Inflammatory macrophage (primary cell): ENCODE measurements at places on chromosomes 1 and 21.
A peak's percentile ranks its signal among the peaks of the same experiment; 100 is the strongest.

DNA sequence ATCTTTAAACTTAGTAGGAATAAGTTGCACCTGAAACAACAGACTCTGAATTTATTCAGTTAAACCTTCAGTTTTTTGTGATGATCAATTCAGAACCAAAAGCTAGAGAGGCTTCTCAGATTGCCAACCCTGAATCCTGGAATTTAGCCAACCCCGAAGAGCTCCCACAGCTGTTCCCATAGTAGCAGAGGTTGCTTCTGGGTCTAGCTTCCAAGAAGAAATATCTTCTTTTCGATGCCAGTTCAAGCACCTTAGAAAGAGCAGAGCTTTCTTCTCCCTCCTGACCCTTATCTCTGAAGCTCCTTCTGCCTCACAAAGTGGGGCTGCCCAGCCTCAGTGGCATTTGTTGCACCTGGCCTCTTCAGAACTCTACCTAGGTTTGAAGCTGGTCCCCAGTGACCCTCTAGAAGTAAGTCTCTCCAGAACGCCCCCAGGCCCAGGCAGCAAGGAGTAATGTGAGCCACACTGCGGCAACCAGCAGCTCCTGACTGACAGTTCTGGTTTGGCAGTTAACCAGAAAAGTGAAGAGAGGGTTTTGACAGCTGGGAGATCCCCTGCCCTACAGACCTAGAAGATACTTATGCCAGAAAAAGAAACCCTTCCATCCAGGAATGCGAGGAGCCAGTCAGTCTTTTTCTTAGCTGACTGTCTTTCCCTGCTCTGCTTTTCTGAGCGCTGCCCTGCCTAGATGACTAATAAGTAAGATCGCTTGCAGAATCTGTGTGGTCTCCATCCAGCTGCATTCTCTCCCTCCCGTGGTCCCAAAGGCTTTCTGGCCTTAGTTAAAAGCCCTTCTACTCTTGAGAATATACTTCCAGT lies 165.9 kb downstream of the ADGRL4 start:
- DNase-seq: no peak

DNA sequence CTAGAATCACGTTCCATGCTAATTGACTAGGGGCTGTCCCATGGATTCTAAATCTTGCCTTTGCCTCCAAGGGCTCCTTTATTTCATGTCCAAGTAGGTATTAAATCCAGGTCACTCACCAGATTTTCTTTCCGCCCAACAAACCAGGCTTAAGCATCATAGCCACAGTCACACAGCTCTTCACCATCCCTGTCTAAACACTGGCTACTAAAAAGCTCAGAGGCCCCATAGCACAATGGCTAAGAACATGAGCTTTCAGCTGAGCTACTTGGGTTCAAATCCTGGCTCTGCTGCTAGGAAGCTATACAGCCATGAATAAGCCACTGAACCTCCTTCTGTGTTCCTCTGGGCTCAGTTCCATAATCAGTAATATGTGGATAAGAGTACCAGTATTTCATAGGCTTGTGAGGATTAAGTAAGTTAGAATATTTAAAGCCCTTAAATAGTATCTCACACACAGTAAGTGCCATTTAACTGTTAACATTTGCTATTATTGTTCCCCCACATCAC lies 277.2 kb upstream of the GJB5 start:
- no peak for DNase-seq

DNA sequence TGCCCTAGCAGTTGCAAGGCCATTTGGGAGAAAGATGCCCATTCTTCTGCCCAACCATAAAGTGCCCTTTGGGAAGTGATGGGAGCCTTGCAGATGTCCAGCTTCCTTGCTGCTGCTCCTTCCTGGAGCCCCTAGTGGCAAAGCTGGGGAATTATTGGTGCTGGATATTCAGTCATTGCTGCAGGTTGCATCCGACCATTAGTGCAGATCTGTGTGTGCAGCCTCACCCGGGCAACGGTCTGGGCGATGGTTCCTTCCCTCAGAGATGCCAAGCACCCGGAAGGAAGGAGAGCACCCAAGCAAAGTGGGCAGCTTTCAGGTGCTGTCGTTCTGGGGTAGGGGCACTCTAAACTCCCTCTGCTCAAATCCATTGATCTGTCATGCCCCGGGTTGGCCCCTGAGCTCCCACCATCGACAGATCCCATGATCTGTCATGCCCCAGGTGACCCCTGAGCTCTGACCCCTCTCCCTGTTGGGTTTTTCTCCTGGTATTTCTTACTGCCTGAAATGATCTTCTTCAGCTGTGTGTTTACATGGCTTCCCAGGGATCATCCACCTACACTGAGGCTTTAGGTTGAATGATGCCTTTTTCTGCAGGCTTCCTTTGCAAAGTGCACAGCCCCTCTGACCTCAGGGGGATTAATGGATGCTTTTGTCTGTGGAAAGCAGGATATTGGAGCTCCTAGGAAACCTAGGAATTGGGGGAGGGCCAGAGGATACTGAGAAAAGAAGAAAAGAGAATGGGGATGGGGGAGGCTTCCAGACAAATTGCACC lies 467.5 kb downstream of the PTPRU start:
- DNase-seq: peak; percentile 30

DNA sequence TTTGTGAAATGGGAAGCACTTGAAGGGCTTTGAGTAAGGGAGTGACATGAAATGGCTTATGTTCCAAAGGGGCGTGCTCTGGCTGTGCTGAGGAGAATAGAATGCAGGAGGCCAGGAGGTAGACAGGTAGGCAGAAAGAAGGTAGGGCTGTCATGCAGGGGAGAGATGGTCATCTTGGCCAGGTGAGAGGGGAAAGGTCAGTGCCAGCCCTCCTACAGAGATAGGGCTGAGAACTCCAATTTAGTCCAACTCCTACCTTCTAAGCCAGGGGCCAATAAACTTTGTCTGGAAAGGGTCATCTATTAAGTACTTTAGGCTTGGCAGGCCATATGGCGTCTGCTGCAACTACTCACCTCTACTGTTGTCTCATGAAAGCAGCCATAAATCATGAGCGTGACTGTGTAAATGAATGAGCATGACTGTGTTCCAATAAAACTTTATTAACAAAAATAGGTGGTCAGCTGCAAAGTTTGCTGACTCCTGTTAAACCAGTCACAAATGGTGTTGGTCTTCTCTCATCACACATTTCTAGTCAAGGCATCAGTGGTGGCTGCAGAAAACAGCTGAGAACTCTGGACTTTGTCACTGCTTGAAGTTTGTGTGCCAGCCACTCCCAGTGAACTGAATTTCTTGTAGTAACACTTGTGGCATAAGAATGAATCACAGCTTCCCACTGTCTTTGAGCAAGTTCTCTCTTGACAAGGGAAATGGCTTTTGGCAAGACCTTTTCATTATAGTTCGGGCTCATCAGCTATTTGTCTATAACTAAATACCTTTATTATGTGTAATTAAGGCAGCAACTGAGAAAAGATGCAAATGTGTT lies 32.0 kb upstream of the CD2 start:
- peak; percentile 82 for DNase-seq

GRCh38 chr1:54937469-54937868 lies 43.0 kb upstream of the TMEM61 start:
- DNase-seq: no peak

- no peak for DNase-seq
These were observed at the start of gene PGLYRP3 for GRCh38 chr1:153312570-153313186. Gene PGLYRP3 (minus strand): TSS chr1:153312952. CDS start chr1:153310665, 2,287 bp downstream.

DNA sequence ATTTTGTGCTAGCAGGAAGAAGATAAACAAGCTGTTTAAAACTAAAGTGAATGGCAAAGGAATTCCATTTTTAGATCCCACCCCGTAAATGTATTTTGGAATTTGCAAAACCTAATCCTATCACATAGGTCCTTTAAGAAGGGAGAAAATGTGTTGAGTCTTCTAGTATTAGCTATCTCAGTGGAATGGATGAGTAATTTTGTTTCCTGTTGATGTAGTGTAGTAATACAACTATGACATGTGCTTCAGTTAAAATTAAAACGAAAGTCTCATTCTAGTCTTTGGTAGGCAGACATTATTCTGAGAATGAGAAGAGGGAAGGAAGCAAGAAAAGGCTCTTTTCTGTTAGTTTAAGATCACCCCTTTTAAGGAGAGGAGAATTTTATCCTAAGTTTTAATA lies 265.9 kb upstream of the C1orf105 start:
- peak; percentile 1 for DNase-seq

GRCh38 chr1:67676287-67676686 lies 8.7 kb upstream of the GADD45A start:
- no peak for DNase-seq

GRCh38 chr1:223832637-223832943 lies 13.2 kb downstream of the TP53BP2 start:
- no peak for DNase-seq

DNA sequence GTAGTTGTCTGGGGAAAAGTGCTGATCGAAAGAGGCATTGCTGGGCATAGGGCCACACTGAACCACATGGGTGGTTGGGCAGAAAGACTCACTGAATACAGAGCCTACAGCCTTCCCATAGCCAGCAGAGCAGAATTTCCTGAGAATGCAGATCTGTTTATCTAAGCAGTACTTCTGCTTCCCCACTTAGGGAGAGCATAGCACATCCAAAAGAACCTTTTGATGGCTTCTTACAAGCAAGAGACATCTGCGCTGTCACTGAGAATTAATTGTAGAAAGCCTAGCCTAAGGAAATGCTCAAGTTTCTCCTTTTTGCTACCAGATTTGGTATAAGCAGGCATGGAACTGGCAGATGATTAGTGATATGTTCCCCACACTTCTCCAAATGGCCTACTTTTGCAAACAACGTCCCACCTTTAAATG lies 13.0 kb upstream of the KLHDC8A start:
- no peak for DNase-seq

GRCh38 chr1:229258031-229258756 lies 12.7 kb upstream of the RAB4A start:
- peak; percentile 70 for DNase-seq

DNA sequence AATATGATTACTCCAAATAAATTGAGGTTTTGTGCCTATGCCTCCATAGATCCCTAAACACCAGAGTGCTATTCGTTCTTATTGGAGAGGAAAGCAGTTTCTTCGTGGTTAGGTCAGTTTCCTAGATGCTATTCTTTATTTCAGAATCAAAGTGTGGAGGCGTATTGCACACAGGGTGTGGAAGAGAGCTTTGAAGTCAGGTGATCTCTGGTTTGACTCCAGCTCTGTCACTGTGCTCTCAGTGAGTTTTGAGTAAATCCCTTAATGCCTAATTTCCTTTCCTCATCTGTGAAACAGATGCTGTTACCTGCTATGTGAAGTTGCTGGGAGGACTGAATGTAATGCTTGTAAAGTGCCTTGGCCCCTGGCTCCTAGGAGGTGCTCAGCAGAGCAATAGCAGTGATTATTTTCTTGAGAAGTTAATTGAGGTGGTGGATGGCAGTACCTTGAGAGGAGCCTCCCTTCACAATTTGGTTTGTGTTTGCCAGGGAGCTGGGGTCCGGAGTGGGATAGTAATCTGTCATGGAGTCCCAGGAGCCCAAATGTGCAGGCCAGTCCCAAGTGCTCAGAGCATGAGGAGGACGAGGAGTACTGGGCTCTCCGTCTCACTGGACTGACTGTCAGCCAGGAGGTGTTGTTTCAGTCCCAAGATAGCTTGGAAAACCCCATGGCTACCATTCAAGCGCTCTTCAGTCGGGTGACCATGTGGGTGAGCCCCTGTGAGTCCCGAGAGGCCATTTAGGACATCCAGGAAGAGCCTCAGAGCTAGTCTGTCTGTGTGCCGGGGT lies 14.9 kb downstream of the NTPCR start:
- no peak for DNase-seq

- peak; percentile 89 for DNase-seq
These were observed 89.9 kb upstream of the JAK1 start for GRCh38 chr1:65056234-65056633.

DNA sequence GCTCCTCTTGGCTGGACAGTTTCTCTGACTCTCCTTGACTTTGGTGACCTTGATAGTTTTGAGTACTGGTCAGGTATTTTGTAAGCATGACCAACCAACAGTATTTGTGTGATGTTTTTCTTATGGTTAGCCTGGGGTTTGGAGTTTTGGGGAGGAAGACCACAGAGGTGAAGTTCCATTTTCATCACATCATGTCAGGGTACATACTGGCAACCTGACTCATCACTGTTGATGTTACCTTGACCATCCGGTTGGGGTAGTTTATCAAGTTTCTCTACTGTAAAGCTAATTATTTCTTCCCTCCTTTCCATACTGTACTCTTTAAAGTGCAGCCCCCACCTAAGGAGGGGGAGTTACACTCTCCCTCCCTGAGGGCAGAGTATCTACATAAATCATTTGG lies 13.4 kb downstream of the OSCP1 start:
- DNase-seq: no peak

- DNase-seq: no peak
These were observed 12.8 kb upstream of the RNF223 start for GRCh38 chr1:1086911-1087341.

- DNase-seq: no peak
These were observed 270.3 kb downstream of the PLPP3 start for GRCh38 chr1:56309065-56309464.

DNA sequence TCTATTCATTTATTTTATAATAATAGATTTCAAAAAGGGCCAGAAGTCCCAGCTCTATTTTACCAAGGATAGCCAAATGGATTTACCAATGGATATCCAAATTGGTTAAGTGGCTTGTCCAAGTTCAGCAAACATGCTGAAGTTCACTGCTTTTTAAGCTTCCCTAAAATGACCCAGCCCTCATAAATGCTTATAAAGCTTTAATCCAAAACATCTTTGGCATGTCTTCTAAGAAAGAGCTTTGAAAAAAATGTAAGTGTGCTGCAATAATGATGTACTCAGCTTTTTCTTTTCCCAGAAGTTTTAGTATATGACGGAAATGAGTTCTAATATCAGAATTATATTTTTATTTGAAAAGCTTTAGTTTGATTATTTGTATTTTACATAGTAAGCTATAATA lies 451.5 kb upstream of the ADAMTS5 start:
- DNase-seq: no peak

DNA sequence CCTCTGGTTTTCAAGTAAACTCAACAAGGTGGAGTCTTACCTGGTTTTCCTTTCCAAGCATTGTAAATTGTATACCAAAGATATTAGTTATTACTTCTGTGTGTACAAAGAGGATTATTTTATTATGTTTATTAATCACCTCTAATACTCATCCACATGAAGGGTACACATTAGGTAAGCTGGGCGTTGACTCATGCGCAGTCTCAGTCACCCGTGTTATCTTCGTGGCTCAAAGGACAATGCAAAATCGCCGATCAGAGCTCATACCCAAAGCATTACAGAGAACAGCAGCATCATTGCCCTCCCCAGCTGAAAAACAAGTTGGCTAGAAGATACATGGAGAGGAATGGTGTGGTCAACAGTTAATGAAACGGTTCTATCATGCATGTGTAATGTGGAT lies 148.7 kb downstream of the NR5A2 start:
- DNase-seq: no peak

GRCh38 chr21:19392390-19392789 lies 988.8 kb upstream of the TMPRSS15 start:
- no peak for DNase-seq

GRCh38 chr1:17640393-17640792 lies 100.9 kb downstream of the ARHGEF10L start:
- peak; percentile 59 for DNase-seq

- DNase-seq: peak; percentile 37
These were observed 180.0 kb downstream of the ETS2 start for GRCh38 chr21:38985568-38986378.

DNA sequence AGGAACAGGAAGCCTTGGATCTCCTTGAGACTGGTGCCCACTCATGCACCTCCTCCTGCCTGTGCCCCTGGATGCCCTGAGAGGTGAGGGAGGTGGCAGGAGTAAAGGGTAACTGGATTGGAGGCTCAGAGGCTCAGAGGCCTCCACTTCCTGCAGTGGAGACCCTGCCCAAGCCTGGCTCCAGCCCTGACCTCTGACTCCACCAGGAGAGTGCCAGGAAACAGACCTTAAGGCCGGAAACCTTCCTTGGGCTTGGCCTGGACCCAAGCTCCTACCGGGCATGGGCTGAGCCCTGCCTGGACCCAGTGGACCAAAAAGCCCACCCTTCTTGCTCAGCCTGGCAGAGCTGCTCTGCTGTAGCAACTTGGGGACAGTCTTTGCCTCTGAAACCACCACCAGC lies 15.0 kb upstream of the CELA3B start:
- no peak for DNase-seq
